H9 (cell line): ENCODE measurements at places on chromosomes 11 and 22. TPM values are rescaled to one million over a fixed set of nuclear protein-coding genes. Genes with fewer than 3 reads are reported as not detected.

Gene UCP2
- total RNA-seq: 58.3 and 62.1 TPM in 2 replicates

Gene MN1
- 2.7 and 2.8 TPM in 2 replicates for total RNA-seq

Gene DEUP1
- total RNA-seq: 0.22 TPM in 1 of 2 replicates, not detected in the other

Gene PGA5
- total RNA-seq: 0.33 TPM in 1 of 2 replicates, not detected in the other

DNA sequence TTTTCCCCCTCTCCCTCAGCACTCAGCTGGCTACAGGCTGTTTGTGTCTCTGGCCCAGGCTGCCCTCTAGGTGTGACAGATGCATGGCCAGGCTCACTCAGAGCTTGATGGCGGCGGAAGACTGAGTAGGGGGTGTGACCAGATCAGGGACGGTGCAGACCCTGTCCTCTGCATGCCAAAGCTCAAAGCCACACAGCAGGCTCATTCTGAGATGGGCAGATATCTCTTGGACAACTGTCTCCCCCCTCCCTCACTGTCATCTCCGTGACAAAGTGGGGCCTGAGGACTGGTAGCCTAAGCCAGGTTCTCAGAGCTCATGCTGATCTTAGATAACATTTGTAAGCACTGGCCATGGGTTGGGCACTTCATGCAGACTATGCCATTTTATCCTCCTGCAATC lies 231.3 kb downstream of the DSCAML1 start:
- H3K4me3 ChIP-seq: no peak overlapping the region
- H3K36me3 ChIP-seq: no peaks in the 10 kb centered on the region
- no peaks in the 10 kb centered on the region for H3K4me1 ChIP-seq
- no peaks in the 10 kb centered on the region for H3K27me3 ChIP-seq
- no peak overlapping the region for H3K27ac ChIP-seq
- DNase-seq: peak; percentile 44

DNA sequence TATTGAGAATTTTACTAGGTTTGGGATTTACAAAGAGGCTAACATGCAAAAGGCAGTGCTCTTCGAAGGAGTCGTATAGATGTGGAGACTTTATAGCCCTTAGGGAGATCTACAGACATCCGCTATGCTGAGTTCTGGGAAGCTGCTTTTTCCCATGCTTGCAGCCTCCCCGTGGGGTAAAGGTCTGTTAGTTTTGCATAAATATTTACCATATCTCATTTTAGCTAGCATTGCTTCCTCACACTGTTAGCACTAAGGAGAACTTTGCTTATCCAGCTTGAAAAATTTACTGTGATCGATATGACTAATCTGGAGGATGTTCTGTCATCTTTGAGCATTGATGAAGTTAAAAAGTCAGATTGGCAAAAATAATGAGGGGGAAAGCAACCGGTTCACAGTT lies 18.6 kb downstream of the ARHGEF12 start:
- no peak overlapping the region for H3K4me3 ChIP-seq
- H3K27me3 ChIP-seq: no peaks in the 10 kb centered on the region
- DNase-seq: no peak
- H3K27ac ChIP-seq: no peak overlapping the region
- H3K4me1 ChIP-seq: no peaks in the 10 kb centered on the region; the same call in 1 of the 2 replicates

DNA sequence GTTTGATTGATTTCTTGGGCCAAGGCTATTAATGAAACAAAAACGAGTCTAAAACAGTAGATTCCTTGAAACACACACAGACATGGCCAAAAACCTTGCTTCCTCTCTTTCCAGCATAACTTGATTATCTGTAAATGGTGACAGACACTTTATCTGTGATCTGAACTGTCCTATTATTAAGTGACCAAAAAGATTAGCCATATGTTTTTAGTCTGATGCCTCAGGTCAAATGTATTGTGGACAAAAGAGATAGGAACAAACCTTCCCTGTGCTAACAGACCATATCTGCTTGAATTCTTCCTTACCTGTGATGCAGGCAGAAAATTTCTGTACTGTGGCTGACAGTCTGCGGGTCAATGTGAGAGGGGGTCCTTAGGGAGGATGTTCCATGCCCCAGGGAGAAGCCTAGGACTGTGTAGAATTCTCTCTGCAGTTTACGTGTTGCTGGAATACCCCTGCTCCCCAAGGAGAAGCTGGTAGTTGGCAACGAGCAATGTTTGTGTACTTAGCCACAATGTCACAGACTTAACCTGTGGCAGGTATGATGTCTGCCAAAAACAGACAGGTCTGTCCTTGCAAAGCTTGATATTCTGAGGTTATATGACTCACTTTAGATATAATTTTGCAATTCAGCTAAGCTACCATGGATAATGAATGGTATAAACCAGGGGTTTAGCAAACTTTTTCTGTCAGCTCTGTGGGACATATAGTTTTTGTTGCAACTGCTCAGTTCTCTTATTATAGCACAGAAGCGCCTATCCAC lies 31.2 kb downstream of the C11orf71 start:
- no peak overlapping the region for H3K4me3 ChIP-seq
- H3K4me1 ChIP-seq: no peaks in the 10 kb centered on the region; the same call in 1 of the 2 replicates

GRCh38 chr11:61577383-61578118 lies 3.3 kb downstream of the SYT7 start:
- H3K27me3 ChIP-seq: peaks cover 7% of the 10 kb centered on the region; the same call in 1 of the 2 replicates
- H3K27ac ChIP-seq: no peak overlapping the region
- H3K4me1 ChIP-seq: 0 out of 2 replicates have a peak, but pooled peaks cover 2% of the 10 kb centered on the region
- H3K4me3 ChIP-seq: peak overlapping the region; percentile 64; the same call in 2 of the 3 replicates

DNA sequence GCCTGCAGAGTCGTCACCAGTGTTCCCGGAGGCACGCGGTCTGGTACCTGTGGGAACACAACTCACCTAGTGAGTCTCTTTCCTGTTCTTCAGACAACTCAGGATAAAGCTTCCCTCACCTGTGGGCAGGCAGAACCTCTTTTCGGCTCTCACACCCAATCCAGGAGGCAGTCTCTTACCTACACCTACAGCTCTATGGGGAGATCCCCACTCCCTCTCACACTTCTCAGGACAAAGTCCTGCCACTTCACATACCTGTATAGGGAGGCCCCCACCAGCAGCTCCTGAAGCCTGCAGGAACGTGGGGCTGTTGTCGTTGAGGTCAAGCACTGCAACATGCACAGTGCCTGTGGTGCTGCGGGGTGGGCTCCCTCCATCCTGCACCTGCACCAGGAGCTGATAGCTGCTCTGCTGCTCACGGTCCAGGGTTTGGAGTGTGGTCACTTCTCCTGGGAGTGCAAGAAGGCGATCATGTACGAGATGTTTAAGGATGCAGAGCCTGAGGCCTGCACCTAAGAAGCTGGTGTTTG lies 12.2 kb upstream of the TPP1 start:
- peaks cover 23% of the 10 kb centered on the region for H3K36me3 ChIP-seq
- peak overlapping the region; percentile 76; the same call in 2 of the 3 replicates for H3K4me3 ChIP-seq
- DNase-seq: peak; percentile 19
- peaks cover 18% of the 10 kb centered on the region; the same call in 1 of the 2 replicates for H3K27me3 ChIP-seq
- no peaks in the 10 kb centered on the region for H3K4me1 ChIP-seq

- H3K4me1 ChIP-seq: no peaks in the 10 kb centered on the region
- peaks cover 29% of the 10 kb centered on the region; the same call in 1 of the 2 replicates for H3K27me3 ChIP-seq
- no peaks in the 10 kb centered on the region; the same call in 1 of the 2 replicates for H3K36me3 ChIP-seq
Measured at GRCh38 chr11:17473071-17473744, 3.4 kb downstream of the ABCC8 start.

GRCh38 chr11:82981852-82982251 lies 80.3 kb downstream of the DDIAS start:
- no peaks in the 10 kb centered on the region for H3K36me3 ChIP-seq
- H3K27ac ChIP-seq: no peak overlapping the region
- no peak overlapping the region for H3K4me3 ChIP-seq
- no peak for DNase-seq
- peaks cover 5% of the 10 kb centered on the region for H3K4me1 ChIP-seq
